ENCODE measurements at places on chromosomes 1 and 21.

- no peak for DNase-seq
These were observed 37.2 kb upstream of the BCAS2 start for GRCh38 chr1:114618606-114619005.

DNA sequence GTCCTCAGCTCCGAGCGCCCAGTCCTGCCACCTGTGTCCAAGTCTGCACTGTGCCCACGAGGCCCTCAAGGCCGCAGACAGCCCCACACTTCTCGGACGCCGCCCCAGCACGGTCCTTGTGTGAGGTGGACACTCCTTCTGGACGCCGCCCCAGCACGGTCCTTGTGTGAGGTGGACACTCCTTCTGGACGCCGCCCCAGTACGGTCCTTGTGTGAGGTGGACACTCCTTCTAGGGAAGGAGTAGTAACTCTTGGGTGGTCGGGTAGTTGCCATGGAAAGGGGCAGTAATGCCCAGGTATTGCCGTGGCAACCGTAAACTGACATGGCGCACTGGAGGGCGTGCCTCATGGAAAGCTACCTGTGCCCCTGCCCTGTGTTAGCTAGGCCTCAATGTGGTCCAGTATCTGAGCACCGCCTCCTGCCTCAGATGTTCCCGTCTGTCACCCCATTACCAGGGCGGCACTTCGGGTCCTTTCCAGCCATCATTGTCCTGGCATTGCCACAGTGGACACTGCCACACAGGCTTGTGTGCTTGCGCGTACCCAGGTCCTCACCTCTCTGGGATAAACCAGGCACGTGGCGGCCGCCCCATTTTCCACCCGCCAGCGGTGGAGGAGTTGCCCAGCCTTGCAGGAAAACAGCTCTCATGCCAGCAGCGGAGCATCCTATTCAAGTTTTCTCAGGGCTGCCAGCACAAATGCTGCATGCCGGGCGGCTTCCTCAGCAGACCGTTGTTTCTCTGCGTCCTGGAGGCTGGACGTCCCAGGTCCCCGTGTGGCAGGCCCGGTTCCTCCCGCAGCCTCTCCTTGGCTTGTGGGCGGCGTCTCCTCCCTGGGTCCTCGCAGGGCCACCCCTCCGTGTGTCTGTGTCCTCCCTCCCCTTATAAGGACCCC is 40.8 kb upstream of the POFUT2 start:
- no peak for DNase-seq

- DNase-seq = no peak
These were observed 127.0 kb downstream of the LTN1 start for GRCh38 chr21:28865488-28866186.

GRCh38 chr21:44259082-44259705 is 2.5 kb downstream of the DNMT3L start:
- no peak for DNase-seq

GRCh38 chr1:12056331-12056841 is 6.7 kb upstream of the TNFRSF8 start:
- no peak for DNase-seq

- DNase-seq = no peak
These were observed 110.6 kb downstream of the AKT3 start for GRCh38 chr1:243739335-243740003.

GRCh38 chr21:26840912-26841311 is 4.3 kb downstream of the ADAMTS1 start:
- DNase-seq = no peak

DNA sequence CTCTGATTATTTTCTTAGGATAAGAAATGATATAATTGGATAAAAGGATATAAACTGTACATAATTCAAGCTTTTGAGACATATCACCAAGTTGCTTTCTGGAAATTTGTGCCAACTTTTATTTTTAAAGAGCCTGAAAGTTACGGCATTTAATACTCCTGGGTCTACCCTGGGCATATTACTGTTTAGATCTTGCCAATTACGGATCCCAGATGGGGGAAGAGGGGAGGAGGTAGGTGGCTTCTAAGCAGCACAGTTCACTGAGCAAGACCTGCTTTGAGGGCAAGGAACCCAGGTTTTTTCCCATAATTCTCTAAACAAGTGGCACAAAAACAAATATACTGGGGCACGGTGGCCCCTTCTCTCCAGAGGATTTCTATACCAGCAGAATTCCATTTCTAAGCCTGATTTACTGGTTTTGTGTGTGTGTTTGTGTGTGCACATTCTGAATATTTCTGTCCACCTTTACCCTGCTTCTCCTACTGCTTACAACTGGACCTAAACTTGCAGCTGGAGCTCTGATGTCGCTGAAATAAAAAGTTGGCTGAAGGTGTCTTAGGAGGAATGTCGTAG is 76.7 kb downstream of the LAMC2 start:
- no peak for DNase-seq

DNA sequence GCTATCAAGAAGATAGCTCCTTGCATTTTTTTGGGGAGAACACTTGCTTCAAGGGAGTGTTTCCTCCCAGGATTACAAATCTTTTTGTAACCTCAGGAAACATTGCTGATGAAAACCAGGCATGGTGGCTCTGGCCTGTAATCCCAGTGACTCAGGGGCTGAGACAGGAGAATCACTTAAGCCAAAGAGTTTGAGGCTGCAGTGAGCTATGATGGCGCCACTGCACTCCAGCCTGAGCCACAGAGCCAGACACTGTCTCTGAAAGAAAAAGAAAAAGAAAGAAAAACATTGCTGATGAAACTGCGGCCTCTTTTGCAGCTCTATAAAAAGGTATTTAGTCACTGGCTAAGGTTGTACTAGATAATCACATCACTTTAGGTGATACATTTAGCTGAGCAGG is 7.3 kb downstream of the RNU1-2 start:
- peak; percentile 26 for DNase-seq

DNA sequence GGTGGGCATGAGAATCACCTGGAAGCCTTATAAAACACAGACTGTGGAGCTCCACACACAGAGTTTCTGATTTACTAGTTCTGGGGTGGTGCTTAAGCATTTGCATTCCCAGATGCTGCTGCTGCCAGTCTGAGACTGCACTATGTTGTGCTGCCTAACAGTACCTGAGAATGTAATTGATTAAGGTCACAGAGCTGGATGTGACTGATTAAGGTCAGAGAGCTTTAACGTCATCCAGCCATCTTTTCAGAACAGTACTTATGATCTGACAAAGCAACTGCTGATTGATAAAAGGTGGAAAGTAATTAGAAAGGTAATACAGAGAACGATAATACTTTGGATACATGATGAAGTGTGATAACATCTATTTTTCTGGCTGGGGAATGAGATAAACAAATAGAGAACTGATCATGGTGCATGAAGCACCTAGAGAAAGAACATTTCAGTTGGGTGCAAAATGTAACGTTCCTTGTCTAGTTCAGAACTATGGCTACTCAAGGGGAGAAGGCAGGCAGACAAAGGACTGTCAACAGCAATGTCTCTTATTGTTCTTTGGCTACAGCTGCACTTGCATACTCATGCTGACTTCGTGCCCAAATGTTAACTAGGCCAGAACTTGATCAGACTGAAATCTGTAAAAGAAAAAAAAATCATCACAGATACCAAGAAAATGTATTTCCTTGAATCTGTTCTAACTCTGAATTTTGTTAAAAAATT is 3.7 kb upstream of the UCK2 start:
- DNase-seq = no peak

GRCh38 chr1:35745124-35745730 is 24.6 kb downstream of the CLSPN start:
- DNase-seq = no peak
